ENCODE measurements at places on chromosomes 5 and 9.

GRCh38 chr5:135214897-135215616 is 181.0 kb upstream of the PITX1 start:
- DNase-seq: no peak

DNA sequence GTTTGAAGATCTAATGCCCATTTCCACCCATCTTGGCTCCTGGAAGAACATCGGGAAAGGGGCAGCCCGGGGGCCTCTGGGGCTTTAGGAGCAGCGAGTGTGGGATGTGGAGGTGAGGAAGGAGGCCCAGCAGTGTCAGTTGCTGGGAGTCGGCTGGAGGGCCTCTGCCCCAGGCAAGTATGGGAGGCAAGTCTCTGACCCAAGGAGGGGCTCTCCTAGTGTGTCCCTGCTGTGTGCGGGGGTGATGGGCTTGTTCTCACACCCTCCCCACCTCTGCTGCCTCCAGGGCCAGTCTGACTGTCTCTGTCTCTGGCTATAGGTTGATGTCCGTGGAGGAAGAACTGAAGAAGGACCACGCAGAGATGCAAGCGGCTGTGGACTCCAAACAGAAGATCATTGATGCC is 129.7 kb downstream of the DAB2IP start:
- DNase-seq: no peak

GRCh38 chr5:116441223-116441622 is 133.4 kb downstream of the SEMA6A start:
- no peak for DNase-seq

DNA sequence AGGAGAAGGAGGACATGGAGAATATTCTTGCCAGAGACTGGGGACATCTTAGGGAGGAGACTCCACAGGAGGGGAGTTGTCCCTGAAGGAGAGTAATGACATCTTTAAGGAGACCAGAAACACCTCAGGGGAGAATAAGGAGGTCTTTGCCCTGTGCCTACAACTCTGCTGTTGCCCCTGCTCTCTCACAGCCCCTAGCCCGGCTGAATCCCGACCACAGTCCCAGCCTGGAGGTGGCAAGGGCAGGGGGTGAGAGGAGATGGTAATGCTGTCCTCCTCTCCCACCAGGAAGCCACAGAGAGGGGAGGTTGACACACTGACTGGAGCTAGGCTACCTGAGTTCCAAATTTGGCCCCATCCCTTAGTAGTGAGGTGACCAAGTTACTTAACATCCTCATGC is 30.2 kb upstream of the ENHO start:
- no peak for DNase-seq

GRCh38 chr9:134230942-134231325 is 66.6 kb upstream of the RNU6ATAC start:
- DNase-seq: no peak

Data from stimulated activated naive CD4-positive, alpha-beta T cell treated with Interleukin-2 at 50 U/mL for 16 hours (primary cell).